ENCODE measurements at places on chromosomes 6 and 20.

DNA sequence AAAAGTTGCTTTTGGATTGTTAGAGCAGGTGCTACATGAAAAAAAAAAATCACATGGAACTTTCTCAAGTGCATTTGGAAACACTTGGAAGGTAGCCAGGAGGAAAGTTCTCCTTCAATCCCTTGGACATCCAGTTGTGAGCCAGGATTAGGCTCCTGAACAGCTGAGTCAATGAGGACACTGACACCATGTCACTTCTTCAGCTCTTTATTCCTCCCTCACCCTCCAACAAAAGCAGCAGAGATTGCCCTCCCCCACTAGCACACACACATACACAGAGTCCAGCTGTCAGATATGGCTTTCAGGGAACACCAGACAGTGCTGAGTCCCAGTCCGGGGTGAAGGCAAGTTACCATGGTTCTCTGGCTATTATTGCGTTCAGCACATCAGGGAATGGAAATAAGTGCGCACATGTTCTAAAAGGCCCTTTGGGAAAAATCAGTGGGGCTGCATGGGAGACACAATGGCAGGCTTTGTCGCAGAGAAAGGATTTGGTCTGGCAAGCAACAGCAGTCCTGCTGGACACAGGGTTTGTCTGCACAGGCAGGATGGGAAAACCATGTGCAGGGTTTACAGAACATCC lies 124.7 kb upstream of the MARCKS start:
- peaks cover 5% of the 10 kb centered on the region for H3K4me1 ChIP-seq
- H3K36me3 ChIP-seq: no peaks in the 10 kb centered on the region
- no peak for DNase-seq
- H3K4me3 ChIP-seq: no peak overlapping the region

GRCh38 chr20:50314678-50315335 lies 124.2 kb downstream of the CEBPB start:
- no peaks in the 10 kb centered on the region for H3K27me3 ChIP-seq
- H3K27ac ChIP-seq: peak overlapping the region; percentile 88
- H3K4me3 ChIP-seq: no peak overlapping the region
- no peaks in the 10 kb centered on the region for H3K36me3 ChIP-seq
- DNase-seq: no peak
- H3K4me1 ChIP-seq: peaks cover 9% of the 10 kb centered on the region

DNA sequence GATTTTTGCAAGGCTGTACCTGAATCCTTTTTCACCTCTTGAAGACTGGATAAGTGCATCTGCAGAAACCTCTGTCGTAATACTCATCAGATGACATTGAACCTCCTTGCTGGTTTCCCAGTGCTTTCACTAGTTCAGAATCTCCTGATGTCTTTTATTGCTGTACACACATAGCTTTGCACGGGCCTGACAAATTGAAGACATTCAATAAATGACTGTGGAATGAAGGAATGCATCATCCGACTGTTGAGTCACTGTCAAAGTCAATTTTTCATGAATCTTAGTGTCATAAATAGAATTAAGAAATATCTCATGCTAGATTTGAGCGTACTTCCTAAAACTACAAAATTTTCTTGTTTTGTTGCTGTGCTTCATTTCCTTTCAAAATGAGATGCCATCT lies 598.2 kb upstream of the MAP3K7 start:
- no peak for DNase-seq
- H3K4me3 ChIP-seq: no peak overlapping the region
- H3K27ac ChIP-seq: no peak overlapping the region
- H3K27me3 ChIP-seq: no peaks in the 10 kb centered on the region

DNA sequence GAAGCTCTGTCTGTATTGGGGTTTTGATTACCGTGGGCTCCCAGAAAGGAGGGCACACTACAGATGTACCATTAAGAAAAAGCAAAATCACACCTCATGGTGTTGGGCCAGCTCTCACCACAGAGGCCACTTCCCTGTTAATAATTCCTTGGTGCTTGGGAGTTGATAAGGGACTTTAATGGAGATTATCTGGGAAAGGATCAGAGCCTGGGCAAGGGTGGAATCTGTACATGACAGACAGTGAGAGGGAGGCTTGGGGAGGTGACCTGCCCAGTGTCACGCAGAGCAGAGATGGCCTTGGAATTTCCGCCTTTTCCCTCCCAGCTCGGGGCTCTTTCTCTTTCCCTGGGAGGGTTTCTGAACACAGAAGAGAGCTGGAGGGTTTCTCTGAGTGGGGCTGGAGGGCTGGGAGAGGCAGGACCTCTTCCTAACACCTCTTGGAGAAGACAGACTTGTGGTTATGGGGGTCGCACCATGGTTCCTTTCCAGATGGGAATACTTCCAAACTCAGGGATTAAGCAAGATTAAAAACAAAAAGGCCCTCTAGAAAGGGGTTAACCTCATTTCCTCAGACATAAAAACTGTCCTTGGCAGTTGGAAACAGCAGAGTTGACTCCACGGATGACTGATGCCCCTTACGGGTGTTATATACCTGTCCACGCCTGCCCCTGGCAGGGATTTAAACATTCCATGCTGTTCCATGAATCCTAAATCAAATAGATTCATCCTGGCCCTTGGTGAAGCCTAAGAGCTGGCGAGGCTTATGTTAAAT lies 16.8 kb upstream of the KCNK16 start:
- H3K27me3 ChIP-seq: no peaks in the 10 kb centered on the region
- H3K36me3 ChIP-seq: no peaks in the 10 kb centered on the region
- H3K4me3 ChIP-seq: no peak overlapping the region
- no peaks in the 10 kb centered on the region for H3K4me1 ChIP-seq
- H3K27ac ChIP-seq: no peak overlapping the region

DNA sequence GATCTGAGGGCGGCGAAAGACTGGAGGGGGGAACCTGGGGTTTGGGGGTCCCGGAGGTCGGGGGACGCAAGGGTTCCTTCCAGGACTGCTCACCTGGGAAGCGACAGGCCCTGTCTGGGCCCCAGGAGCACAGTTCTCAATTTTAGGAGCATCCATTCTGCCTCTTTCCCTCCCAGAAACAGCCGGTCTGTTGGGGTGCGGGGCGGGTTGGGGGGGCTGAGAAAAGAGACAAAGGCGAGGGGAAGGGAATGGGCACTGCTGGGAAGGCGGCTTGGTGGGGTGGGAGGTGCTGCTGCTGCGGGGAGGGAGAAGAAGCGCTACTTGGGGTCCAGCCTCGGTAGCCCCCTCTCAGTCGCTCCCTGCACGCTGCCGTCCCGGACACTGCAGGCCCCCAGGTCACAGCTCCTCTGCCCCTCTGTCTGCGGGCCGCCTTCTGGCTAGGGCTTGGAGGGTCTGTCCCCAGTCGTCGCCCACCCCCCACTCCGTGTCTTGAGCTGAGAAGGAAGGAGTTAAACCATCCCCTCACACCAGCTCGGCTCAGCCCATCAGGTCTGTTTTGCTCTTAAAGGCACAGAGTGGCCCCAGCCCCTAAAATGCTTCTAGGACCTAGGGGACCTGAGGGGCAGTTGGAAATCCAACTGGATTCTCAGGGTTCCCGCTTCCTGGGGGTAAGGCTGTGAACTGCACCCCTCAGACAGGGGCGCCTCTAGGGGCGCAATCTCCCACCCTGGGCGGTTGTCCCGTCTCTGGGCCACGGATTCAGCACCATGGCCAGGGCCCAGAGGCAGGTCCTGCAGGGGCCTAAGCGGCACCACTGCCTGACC lies 690 bp downstream of the GDAP1L1 start:
- H3K36me3 ChIP-seq: no peaks in the 10 kb centered on the region
- peaks cover 17% of the 10 kb centered on the region for H3K27me3 ChIP-seq
- no peak for DNase-seq
- no peak overlapping the region for H3K27ac ChIP-seq

DNA sequence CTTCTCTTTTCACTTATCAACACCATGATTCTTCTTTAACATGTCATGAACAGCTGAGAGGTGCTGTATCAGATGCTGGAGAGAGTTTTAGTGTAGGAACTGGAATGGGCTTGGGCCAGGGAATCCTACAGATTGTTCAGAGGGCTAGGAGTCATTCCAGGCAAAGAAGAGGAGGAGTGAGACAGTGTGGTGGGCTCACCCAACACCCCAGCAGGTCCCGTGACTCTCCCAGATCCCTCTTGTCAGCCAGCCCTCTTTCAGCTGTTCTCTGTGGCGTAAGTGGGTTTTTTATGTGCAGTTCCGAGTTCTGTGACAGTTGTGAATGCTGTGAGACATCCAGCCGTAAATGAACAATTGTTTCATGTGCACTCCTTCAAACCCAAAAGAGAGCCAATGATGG lies 31.4 kb upstream of the CEP162 start:
- no peaks in the 10 kb centered on the region for H3K4me1 ChIP-seq
- H3K36me3 ChIP-seq: no peaks in the 10 kb centered on the region
- no peaks in the 10 kb centered on the region for H3K27me3 ChIP-seq
- no peak overlapping the region for H3K27ac ChIP-seq

GRCh38 chr6:69867639-69867976 lies 1.3 kb downstream of the COL19A1 start:
- no peak for DNase-seq
- H3K27me3 ChIP-seq: peaks cover 50% of the 10 kb centered on the region
- no peaks in the 10 kb centered on the region for H3K4me1 ChIP-seq
- peak overlapping the region; percentile 42 for H3K27ac ChIP-seq

DNA sequence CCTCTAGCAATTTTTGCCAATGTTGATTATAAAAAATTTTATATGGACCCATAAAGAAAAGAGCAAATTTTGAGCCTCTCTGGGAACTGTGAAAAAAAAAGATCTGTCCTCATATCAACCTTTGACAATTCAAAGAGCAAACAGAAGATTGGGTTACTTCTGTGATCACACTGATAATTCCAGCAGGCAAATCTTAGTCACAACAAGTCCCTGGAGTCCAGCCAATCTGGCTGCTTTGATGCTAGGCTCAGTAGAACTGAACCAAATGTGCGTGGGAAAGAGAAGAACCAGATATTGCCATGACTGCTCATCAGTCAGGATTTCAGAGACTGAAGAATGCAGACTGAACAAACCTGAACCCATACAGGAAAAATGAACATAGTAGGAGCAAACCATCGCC lies 438.4 kb upstream of the FLRT3 start:
- no peaks in the 10 kb centered on the region for H3K36me3 ChIP-seq
- no peaks in the 10 kb centered on the region for H3K27me3 ChIP-seq
- H3K4me1 ChIP-seq: no peaks in the 10 kb centered on the region
- H3K4me3 ChIP-seq: no peak overlapping the region
- H3K27ac ChIP-seq: no peak overlapping the region

GRCh38 chr6:37699138-37699766 lies 1.6 kb upstream of the MDGA1 start:
- H3K4me1 ChIP-seq: no peaks in the 10 kb centered on the region
- peak; percentile 63 for DNase-seq
- H3K27ac ChIP-seq: peak overlapping the region; percentile 88

DNA sequence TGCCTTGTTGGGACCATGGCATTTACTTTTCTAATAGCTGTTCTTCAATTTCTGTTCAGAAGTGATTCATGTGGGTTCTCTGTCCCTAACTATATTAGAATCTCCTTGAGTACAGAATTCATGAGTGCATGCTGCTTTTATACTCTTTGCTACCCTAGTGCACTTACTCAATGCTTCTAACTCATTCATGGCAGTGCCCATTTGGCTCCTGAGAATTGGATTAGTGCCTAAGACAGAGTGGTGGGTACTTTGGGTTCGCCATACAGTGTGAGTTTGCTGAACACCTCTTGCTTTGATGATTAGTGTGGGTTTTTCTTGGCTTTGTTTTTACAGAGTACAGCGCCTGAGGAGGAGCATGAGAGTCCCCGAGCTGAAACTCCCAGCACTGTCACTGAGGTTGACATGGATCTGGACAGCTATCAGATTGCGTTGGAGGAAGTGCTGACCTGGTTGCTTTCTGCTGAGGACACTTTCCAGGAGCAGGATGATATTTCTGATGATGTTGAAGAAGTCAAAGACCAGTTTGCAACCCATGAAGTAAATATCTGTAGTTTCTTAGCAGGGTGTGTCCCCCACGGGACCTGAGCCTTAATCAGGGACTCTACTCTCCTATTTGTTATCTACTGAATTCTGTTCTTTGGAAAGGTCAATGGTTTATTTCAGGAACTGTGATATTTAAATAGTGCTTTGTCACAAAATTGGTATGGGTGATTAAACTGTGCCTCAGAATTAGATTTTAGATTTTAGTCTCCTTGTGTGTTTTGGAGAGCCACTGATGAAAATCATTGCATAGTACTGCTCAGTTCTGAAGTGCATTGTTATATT lies 150.7 kb downstream of the UTRN start:
- H3K4me1 ChIP-seq: no peaks in the 10 kb centered on the region
- no peak for DNase-seq
- no peak overlapping the region for H3K27ac ChIP-seq
- H3K36me3 ChIP-seq: no peaks in the 10 kb centered on the region

GRCh38 chr6:111763381-111763780 lies 109.9 kb downstream of the FYN start:
- no peak for DNase-seq
- H3K36me3 ChIP-seq: no peaks in the 10 kb centered on the region
- peaks cover 42% of the 10 kb centered on the region for H3K4me1 ChIP-seq
- peak overlapping the region; percentile 31 for H3K27ac ChIP-seq
- no peaks in the 10 kb centered on the region for H3K27me3 ChIP-seq

GRCh38 chr6:16440636-16441212 lies 202.3 kb downstream of the GMPR start:
- H3K36me3 ChIP-seq: no peaks in the 10 kb centered on the region
- H3K4me1 ChIP-seq: no peaks in the 10 kb centered on the region
- H3K4me3 ChIP-seq: no peak overlapping the region
- H3K27me3 ChIP-seq: no peaks in the 10 kb centered on the region

DNA sequence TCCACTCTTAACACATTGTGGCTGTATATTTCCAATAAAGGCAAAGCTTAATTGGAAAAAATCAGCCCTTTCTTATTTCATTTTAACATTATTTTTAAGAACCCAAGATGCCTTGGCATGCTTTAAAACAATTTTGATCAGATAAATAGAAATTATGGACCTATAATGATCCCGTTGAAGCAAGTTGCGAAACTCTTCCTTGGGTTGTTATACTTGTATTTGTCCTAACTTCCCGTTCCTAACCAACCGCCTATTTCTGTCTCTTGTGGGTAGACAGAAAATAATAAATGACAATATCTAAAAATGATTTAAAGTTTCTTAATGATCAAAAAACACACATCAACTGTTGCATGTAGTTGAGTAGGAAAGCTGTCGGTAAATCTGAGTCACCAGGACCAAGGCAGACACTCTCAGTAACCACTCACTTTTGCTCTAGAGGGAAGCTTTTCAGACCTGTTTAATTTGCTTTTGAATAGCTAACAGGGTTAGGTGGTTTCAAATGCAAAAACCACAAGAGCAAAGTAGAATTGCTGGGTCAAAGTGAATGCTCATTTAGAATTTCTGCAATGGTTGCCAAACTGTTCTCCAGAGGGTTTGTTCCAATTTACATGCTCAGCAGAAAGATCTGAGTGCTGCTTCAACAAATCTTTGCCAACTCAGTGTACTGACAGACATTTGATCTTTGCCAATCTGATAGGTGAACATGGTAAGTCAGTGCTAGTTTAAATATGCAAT lies 34.2 kb upstream of the KCNK5 start:
- no peaks in the 10 kb centered on the region for H3K36me3 ChIP-seq
- DNase-seq: no peak
- H3K4me1 ChIP-seq: peaks cover 10% of the 10 kb centered on the region
- H3K27ac ChIP-seq: no peak overlapping the region

DNA sequence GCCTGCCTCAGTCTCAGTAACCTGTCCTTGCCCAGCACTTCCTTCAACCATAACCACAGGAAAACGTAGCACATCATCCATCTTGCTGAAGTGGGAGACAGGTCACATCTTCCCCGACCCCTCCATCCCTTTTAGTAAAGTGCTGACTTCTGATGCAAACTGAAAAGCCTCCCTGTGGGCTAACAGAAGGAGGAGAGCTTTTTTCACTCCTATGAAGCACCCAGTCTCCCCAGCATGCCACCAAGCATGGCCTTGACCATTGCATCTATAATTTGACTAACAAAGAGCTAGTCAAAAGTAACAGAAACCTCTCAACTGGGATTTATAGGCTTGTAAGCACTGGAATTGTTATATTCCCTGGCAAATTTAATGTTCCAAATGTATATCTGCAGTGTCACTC lies 288.9 kb upstream of the IRAK1BP1 start:
- no peak overlapping the region for H3K27ac ChIP-seq
- H3K36me3 ChIP-seq: no peaks in the 10 kb centered on the region
- no peak overlapping the region for H3K4me3 ChIP-seq
- no peak for DNase-seq
- H3K27me3 ChIP-seq: no peaks in the 10 kb centered on the region
